ENCODE measurements at places on chromosomes 1 and 21.

DNA sequence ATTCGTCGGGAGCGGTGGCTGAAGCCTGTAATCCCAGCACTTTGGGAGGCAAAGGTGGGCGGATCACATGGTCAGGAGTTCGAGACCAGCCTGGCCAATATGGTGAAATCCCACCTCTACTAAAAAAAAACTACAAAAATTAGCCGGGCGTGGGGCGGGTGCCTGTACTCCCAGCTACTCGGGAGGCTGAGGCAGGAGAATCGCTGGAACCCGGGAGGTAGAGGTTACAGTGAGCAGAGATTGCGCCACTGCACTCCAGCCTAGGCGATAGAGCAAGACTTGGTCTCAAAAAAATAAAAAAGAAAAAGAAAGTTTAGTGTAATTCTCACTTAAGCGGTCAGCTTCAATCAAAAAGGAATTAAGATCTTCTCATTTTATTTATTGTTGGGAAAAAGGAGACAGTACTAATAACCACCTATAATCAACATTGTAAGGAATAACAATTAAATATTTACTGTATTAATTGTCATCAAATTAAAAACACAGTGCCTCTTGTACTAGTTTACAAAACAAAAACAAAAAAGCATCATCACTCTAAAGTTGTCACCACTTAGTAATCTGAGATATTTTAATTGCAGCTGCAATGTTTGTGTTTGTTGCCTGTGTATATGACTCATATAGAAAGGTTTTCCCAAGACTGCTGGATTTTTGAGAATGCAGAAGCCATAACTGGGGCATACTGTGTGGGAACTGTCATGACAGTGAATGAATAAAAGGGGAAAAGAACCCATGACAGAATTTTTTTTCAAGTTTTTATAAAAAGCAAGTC is 3.7 kb downstream of the FBXO42 start:
- no peak for DNase-seq

DNA sequence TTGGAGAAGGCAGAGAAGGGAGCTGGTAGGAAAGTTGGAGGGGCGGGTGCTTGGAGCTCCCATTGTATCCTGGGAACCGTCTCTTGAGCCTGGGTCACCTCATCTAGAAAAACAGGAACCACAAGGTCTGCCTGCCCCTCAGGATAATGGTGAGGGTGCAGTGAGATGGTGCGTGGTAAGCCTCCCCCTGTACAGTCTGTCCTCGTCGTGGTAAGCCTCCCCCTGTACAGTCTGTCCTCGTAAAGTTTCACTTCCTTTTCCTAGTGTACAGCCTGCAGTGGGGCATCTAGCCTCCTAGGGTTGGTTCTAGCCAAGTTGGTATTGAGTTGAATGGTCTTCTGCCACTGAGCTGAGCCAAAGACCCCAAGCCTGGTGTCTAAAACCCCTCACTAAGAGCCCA is 66.5 kb upstream of the IGSF21 start:
- no peak for DNase-seq

DNA sequence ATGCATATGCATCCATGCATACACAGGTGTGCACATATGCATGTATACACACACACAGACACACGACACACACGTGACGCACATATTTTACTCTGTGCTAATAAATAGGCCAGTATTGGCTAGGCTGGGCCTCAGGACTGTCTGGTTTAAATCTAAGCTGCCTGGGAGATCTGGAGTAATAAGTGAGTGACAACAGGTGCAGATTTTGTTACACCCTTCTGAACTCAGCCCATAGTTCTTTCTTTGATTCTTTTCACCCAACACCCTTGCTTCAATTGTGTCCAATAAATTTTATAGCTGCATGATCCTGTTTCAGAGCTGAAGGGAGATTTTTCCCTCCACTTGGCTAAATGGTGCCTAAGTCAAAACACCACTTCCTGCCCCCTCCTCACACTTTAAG is 132.8 kb downstream of the FGGY start:
- no peak for DNase-seq

GRCh38 chr1:207032528-207033017 is at the start of gene C1orf116:
Gene C1orf116, minus strand, starts transcription at chr1:207032756. Its CDS starts 5,158 bp downstream, at chr1:207027598.
- no peak for DNase-seq

- no peak for DNase-seq
Observed at GRCh38 chr1:15748264-15748663, 6.0 kb downstream of the TMEM82 start.

GRCh38 chr1:119784191-119784781 is 15.6 kb upstream of the HMGCS2 start:
- DNase-seq = no peak

- no peak for DNase-seq
Observed at GRCh38 chr1:201059871-201060555, 36.5 kb upstream of the KIF21B start.

DNA sequence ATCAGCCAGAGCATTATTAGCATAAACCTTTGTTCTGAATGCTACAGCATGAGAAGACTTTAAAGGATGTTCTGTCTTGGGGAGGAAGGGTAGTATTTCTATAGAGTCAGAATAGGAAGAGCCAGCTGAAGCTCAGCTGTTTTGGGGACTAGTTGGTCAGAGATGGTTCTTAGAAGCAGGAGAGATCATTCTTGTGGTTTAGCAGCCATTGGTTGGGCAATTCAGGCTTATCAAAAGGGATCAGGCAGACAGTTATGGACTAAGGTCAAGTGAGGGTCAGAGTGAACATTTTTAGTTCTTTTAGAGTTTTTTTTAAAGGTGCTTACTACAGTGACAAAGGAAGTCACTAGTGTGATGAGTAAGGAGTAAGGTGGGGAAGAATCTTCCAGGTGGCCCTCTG is 245.5 kb downstream of the RPS6KC1 start:
- DNase-seq = no peak

DNA sequence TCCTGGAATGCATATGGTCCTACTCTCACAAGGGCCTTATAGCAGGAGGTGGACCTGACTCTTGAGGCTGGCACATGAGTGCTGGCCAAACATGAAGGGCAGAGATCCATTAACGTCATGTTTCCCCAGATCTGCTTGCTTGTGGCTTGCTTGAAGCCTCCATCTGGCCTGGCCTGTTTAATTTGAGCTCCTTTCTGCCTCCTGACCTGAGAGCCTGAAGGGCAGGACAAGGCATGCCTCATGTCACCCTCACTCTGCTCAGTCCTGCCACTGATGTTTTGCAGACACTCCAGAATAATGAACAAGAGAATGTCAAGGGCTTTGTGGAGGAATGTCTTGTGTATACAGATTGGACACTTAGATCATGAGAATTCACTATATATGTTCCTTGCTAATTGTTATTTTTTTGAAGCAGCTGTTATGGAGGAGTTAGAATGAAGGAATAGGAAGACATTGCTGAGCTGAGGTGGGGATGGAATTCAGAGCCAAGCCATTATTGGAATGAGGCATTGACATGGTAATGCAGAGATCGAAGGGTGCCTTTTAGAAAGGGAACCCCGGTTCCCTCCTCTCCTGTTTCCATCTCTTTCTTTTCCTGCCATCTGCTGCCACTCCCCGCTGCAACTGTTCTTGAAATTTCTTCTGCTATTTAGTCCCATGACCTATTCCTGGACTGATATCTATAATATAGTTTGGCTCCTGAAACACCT is 457.0 kb upstream of the PROX1 start:
- no peak for DNase-seq
